ENCODE measurements at places on chromosomes 2 and 18.

- DNase-seq: peak; percentile 78
- peak overlapping the region; percentile 73 for H3K4me3 ChIP-seq
- no peaks in the 10 kb centered on the region for H3K27me3 ChIP-seq
- H3K4me1 ChIP-seq: peaks cover 74% of the 10 kb centered on the region
- H3K36me3 ChIP-seq: no peaks in the 10 kb centered on the region
These were observed 167.3 kb upstream of the ALKAL2 start for GRCh38 chr2:455015-455705.

- no peaks in the 10 kb centered on the region for H3K27me3 ChIP-seq
- no peak overlapping the region for H3K27ac ChIP-seq
- no peaks in the 10 kb centered on the region for H3K4me1 ChIP-seq
These were observed 13.1 kb upstream of the GPR17 start for GRCh38 chr2:127632592-127633489.

DNA sequence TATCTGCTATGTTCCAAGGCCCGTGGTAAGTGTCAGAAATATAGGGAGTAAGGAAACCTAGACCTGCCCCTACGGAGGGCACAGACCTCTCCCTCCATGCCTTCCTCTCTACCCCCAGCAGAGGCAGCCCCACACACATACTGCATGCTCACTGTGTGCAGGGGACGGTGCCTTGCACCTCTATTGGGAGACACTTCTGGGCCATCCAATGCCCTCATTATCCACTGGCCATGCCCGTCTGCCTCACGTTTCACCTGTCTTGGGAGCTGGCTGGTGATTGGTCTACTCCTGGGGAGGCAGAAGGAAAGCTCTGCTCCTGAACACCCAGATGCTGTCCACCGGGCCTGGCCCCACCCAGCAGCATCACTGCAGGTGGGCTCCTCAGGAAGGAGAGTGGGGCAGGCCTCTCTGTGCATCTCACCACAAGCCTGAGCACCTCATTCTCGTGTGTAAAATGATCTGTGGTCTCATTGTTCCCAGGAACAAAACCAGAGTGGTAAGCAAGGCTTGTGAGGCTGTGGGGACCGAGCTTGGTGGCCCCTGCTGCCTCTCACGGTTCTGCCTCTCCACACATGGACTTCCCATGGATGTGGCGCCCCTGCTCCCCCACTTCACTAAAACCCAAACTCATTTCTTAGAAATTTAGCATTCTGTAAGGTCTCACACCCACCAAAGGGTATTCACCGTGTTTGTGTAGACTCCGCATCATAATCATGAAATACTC lies 312.5 kb upstream of the HS6ST1 start:
- no peaks in the 10 kb centered on the region for H3K27me3 ChIP-seq
- H3K27ac ChIP-seq: no peak overlapping the region
- no peak for DNase-seq
- no peak overlapping the region for H3K4me3 ChIP-seq

GRCh38 chr18:41618147-41618546 lies 336.9 kb upstream of the PIK3C3 start:
- H3K4me1 ChIP-seq: no peaks in the 10 kb centered on the region
- no peak overlapping the region for H3K27ac ChIP-seq
- H3K4me3 ChIP-seq: no peak overlapping the region
- no peaks in the 10 kb centered on the region for H3K27me3 ChIP-seq
- H3K36me3 ChIP-seq: no peaks in the 10 kb centered on the region
- DNase-seq: no peak

DNA sequence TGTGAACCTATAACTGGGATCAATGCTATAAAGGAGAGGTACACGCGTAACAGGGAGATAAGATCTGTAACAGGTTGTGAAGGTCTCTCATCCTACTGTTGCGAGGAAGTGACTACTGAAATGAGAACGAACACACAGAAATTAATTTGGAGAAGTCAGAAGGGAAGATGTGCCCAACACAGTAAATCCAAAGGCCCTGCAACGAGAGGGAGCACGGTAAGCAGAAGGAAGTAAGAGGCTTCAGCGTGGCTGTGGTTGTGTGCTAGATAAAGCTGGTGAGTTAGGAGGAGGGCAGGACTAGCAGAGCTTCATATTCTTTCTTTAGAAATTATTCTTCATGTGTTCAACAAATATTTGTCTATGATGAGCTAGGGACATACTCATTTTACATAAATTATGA lies 2.5 kb upstream of the ATG16L1 start:
- no peaks in the 10 kb centered on the region for H3K27me3 ChIP-seq
- DNase-seq: no peak
- H3K4me3 ChIP-seq: no peak overlapping the region
- no peaks in the 10 kb centered on the region for H3K36me3 ChIP-seq
- peak overlapping the region; percentile 38 for H3K27ac ChIP-seq

GRCh38 chr2:104050656-104051242 lies 803.2 kb upstream of the POU3F3 start:
- H3K27me3 ChIP-seq: no peaks in the 10 kb centered on the region
- no peak overlapping the region for H3K27ac ChIP-seq
- H3K4me1 ChIP-seq: no peaks in the 10 kb centered on the region
- no peak for DNase-seq

GRCh38 chr2:73268830-73269685 lies 15.2 kb downstream of the FBXO41 start:
- H3K36me3 ChIP-seq: no peaks in the 10 kb centered on the region
- no peaks in the 10 kb centered on the region for H3K27me3 ChIP-seq
- no peak overlapping the region for H3K27ac ChIP-seq
- DNase-seq: peak; percentile 43

DNA sequence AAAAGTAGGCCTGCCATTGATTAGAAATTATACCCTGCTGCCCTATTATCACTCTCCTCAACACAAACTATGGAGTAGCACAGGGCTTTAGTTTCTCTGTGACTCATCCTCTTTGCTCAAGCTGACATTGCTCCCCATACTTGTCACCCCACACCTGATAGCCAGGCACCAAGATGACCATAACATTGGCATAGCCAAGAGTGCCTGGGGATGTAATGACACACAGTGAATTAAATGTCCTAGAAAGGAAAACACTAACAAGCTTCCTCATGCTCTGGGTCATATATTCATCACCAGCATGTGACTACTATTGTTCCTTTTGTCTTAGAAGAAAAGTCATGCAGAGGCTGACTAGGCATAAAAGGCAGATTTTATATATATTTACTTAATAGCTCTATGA lies 137.8 kb upstream of the RND3 start:
- no peak overlapping the region for H3K27ac ChIP-seq
- peaks cover 1% of the 10 kb centered on the region for H3K4me1 ChIP-seq
- no peaks in the 10 kb centered on the region for H3K36me3 ChIP-seq
- H3K4me3 ChIP-seq: no peak overlapping the region
- H3K27me3 ChIP-seq: no peaks in the 10 kb centered on the region

DNA sequence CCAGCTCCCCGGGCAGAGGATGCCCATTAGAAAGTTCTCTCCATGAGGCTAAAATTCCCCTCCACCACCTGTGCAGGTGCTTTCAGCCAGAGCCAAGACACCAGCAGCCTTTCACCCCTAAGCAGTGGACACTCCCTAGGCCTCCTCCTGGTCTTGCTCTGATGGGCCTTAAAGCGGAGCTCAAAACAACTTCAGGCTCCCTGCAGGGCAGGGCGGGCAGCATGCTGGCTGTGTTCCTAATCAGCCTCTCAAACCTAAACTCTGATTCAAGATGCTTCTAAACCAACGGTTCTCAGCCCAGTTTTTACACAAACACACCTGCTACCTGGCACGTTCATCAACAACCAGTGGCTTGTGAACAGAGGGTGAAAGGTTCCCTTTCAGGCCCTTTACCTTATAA lies 254.4 kb downstream of the TWIST2 start:
- no peak overlapping the region for H3K27ac ChIP-seq
- peaks cover 10% of the 10 kb centered on the region for H3K27me3 ChIP-seq
- peaks cover 15% of the 10 kb centered on the region for H3K4me1 ChIP-seq
- peaks cover 19% of the 10 kb centered on the region for H3K36me3 ChIP-seq
- no peak for DNase-seq
- H3K4me3 ChIP-seq: no peak overlapping the region

DNA sequence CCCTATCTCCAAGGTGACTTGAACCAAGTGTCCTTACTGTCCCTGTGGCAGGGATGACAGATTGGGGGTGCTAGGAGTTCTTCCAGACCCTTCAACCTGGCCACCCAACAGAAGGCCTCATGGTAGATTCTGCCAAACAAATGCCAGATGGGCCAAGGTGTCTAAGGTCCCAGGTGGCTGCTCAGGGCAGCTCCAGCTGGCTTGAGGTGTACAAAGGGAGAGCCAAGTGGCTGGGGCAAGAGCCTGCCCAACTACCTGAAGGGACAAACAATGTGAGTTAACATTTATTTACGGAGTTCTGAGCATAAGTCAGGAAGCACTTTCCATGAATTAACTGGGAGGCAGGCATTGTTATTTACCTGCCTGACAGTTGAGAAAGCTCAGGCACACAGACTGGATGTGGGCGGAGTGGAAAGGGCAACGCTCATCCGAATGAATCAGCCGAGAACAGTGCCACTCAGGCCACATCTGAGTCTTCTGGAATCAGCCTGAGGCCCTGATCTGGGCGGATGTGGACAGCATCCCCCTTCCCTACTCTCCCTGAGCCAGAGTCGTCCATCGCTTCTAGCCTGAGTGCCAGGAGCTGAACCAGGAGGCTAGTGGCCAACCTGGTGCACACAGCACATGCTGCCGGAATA lies 4.4 kb upstream of the KCNIP3 start:
- H3K4me3 ChIP-seq: no peak overlapping the region
- peaks cover 2% of the 10 kb centered on the region for H3K27me3 ChIP-seq
- DNase-seq: no peak
- no peaks in the 10 kb centered on the region for H3K4me1 ChIP-seq
- no peak overlapping the region for H3K27ac ChIP-seq
- H3K36me3 ChIP-seq: no peaks in the 10 kb centered on the region

DNA sequence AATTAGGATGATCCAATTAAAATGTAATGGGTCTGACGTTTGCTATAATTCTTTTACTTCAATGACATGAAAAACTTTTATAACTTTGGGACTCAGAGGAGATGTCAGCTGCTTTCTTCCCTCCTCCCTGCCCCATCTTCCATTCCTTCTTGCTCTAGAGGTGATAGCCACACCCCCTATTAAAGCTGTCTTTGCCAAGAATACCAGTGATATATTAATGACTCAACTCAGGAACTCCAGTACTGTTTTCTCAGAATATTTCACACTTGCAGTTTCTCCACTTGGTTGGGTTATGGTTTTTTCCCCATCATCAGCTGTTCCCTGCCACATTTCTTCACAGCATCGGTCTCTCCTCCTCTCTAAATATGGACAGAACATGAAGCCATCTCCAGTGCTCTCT lies 184.0 kb downstream of the KCNE4 start:
- no peak overlapping the region for H3K27ac ChIP-seq
- H3K4me3 ChIP-seq: no peak overlapping the region
- peaks cover 1% of the 10 kb centered on the region for H3K27me3 ChIP-seq
- H3K4me1 ChIP-seq: no peaks in the 10 kb centered on the region

DNA sequence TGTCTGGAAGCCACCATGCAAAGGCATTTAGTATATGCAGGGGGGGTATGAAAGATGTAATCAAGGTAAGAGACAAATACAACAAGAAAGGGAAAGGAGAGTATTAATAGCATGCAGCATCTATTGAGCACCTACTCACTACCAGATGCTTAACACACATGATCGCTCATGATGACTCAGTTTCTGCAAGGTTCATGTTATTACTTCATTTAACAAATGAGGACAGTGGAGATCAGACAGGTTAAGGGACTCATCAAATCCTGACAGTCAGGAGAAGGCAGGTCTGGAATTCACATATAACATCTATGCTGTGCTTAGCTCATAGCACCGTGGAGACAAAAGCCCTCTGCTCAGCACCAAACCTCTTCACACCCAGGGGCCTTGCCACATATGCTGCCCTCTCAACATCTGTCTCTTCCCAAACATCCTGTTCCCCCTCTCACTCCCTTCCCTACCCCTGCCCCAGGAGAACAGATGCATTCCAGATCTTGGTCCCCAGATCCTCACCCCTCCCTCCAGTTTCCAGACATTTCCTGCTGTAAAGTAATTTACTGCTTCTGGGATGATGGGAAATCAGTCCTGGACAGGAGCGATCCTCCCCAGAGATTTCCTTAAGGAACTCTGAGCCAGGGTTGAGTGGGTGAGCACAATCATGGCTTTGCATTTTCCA lies 155.3 kb downstream of the ANTXR1 start:
- H3K4me1 ChIP-seq: no peaks in the 10 kb centered on the region
- H3K27me3 ChIP-seq: peaks cover 7% of the 10 kb centered on the region
- DNase-seq: no peak
- no peaks in the 10 kb centered on the region for H3K36me3 ChIP-seq
- H3K27ac ChIP-seq: no peak overlapping the region

DNA sequence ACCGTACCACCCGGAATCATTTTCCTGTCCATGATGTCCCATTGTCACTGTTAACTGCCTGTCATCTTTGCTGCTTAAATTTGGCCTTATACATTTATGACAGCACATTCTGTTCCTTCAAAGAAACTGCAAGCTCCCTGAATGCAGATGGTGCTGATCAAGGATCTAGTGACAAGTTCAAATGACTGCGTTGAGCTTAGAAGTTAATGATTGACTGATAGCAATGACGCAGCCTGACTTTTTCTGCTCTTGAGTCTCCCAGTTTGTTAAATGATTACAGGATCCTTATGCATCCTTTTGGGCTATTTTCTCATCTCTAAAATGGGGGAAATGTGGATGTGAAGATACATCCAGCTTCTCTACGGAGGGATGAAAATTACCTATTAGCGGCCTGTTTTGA lies 159.0 kb downstream of the DCC start:
- peaks cover 2% of the 10 kb centered on the region for H3K27me3 ChIP-seq
- H3K36me3 ChIP-seq: no peaks in the 10 kb centered on the region
- H3K27ac ChIP-seq: no peak overlapping the region
- no peak for DNase-seq
- H3K4me1 ChIP-seq: no peaks in the 10 kb centered on the region

- H3K27me3 ChIP-seq: no peaks in the 10 kb centered on the region
- H3K27ac ChIP-seq: peak overlapping the region; percentile 16
- DNase-seq: no peak
- no peak overlapping the region for H3K4me3 ChIP-seq
- peaks cover 6% of the 10 kb centered on the region for H3K36me3 ChIP-seq
- peaks cover 56% of the 10 kb centered on the region for H3K4me1 ChIP-seq
These were observed 11.7 kb downstream of the YIPF4 start for GRCh38 chr2:32289165-32289999.
